HCT116 (cell line): ENCODE measurements at places on chromosomes 1 and 21.

- DNase-seq: no peak
Measured at GRCh38 chr1:154342836-154343472, 17.6 kb downstream of the ATP8B2 start.

DNA sequence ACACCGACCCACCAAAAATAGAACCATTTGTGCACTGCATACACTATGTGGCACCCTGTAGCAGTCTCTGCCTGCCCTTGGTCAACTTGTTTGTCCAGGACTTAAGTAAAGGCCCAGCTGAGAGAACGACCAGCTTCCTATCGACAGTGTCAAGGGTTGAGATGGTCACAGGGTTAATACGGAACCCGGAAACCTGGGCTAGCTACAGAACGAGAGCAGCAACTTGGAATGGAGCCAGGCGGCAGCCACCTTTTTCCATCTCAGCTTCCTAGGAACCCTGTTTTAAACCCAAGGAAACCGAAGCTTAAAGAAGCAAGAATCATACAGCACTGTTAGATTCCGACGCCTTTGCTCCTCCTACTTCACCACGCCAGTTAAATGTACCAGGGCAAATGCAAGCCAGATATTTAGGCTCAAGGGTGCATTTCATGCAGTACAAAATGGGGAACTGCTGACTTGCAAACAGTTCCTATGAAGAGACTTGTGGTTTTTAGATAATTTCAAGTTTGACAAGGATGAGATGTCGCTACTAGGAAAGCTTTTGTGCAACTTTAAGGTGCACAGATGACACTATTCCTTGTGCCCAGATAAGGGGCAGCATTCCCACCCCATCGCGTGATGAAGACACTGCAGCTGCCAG, 35.5 kb downstream of the SLC66A1 start:
- DNase-seq: no peak

- DNase-seq: no peak
Measured at GRCh38 chr1:41764656-41765055, 154.1 kb downstream of the HIVEP3 start.

DNA sequence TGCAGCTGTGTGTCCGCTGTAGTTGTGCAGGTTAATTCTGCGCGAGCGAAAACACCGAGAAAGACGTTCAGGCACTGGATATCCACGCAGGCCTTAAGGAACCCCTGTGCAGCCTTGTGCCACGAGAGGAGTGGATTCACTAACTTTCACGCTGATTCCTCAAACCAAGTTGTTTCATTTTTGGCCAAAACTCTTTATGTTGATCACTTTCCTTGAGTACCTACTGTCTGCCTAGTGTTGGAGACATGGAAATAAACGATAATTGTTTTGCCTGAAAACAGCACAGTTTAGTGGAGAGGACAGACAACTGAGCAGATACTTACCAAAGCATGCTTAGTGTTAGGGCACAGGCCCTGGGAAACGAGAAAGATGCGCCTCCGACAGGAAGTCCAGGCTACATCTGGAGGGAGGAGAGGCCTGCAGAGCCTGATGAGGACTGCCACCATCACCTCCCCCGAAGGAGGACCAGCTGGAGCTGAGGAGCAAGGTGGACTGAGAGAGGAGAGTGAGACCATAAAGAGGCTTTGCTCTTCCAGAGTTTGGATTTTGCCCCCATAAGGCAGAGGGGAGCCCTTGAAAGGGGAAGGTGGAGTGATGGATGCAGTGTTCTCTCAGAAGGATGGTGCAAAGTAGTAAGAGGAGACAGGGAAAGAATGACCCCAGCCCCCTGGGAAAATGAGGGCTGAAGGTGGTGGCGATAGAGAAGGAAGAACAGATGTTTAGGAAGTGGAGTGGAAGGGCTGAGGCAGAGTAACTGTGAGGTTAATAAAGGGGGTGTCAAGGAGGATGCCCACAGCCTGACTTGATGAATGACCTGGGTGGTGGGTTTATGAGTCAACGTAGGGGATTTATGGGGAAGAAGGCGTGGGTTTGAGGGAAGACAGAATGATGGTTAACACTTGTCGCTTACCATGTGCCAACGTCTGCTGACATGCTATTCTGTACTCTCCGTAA, 956 bp upstream of the SCAF4 start:
- no peak for DNase-seq

- no peak for DNase-seq
Measured at GRCh38 chr21:44090325-44090724, 16.9 kb upstream of the PWP2 start.

GRCh38 chr21:36052860-36053714, 7.2 kb downstream of the SETD4 start:
- no peak for DNase-seq

DNA sequence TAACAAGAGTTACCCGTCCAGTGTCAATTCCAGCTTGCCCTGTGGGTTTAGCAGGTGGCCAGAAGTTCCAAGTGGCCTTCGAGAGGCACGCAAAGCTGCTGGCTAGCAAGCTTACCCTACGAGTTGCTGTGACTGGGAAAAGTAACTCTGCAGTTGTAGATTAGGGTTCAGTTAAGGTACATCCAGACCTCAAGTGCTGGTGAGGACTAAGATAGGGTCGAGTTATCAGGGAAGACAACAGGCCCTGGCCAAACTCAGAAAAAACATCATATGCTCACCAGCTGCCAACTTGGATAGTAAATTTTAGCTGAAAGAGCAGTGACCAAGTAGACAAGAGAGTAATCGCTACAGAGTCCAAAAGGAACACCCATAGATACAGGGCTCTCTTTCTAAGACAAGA, 27.7 kb upstream of the LRRC7 start:
- DNase-seq: no peak

DNA sequence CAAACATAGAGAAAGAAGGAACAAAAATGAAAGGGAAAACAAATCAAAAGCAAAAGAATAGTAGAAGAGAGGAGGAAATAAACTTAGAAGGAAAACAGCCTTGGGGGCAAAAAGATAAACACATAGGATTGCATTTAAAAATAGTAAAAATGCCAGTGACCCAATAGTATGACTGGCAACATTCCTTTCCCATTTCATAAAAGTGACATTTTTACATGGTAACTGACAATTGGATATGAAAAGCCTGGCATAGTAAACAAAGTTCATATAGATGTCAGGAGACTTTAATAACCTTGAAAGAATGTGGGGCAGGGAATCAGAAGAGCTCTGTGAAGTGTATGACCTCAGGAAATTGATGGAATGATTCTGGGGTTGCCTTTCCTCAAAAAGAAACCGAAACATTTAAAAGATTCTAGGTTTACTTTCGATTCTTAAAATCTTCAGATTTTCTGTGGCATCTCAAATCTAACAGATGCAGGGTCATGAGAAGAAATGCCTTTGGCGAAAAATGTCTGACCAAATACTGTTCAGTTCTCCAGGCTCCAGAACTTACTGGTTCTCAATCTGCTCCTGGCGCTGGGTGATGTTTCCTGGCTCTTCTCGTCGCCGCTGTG, 33.7 kb downstream of the SPTA1 start:
- DNase-seq: no peak

- DNase-seq: no peak
Measured at GRCh38 chr1:21508580-21509350, 458 bp upstream of the ALPL start.

- no peak for DNase-seq
Measured at GRCh38 chr1:95793893-95794292, 559.9 kb downstream of the RWDD3 start.

DNA sequence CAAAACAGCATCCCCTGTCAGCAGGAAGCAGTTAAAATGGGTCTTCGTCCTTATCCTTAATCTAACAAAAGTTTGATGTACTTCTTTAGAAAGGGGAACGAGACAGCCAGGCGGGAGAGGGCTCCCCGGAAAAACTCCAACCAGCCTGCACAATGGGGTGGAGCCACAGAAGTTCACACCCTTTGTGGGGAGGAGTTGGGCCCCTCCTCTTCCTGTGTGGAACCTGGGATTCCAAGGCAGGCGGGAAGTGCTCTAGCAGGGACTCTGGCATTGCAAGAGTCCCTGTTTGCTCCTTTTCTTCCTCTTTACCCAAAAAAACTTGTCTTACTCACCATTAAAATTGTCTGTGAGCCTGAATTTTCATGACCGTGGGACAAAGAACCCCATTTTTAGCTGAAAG, 47.7 kb downstream of the FCRL5 start:
- no peak for DNase-seq

DNA sequence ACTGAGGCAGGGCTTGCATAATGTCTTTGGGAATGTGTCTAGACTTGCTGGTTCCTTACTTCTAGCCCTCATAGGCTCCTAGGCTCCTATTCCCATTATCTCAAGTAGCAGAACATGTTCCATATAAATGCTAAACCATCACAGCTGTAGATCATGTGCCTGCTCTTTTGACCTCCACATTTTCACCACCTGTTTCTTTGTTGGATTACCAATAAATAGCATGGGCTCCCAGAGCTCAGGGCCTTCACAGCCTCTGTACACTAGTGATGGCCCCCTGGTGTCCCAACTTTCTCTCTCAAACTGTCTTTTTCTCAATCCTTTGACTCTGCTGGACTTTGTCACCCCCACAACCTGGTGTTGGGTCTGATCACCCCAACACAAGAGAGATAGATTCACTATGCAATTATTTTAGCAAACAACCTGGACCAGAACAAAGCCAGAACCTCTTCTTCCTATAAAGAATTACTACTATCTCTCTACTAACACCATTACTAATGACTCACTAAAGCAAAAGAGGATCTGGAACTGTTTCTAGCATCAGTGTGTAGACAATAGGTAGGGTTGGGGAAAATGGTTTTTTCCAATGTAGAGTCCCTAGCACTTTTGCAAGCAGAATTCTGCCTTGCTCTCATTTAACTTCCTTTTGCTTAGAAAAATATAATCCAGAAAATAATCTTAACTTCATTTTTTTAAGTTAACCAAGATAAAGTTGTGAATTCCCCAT, 51.7 kb downstream of the WLS start:
- DNase-seq: no peak

DNA sequence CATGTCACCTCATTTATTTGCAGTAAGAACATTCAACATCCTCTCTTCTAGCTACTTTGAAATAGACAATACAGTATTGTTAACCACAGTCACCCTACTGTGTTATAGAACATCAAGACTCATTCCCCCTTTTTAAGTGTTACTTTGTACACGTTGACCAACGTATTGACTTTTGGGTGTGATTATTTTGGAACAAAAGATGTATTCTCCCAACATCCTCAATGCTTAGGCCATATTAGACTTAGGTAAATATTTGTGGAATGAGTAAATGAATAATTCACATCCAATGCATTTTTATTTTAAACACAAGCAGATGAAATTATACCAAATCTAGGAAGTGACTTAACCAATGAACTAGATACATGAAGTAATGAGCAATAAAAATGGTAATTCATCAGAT, 296.6 kb downstream of the CHRM3 start:
- DNase-seq: no peak

DNA sequence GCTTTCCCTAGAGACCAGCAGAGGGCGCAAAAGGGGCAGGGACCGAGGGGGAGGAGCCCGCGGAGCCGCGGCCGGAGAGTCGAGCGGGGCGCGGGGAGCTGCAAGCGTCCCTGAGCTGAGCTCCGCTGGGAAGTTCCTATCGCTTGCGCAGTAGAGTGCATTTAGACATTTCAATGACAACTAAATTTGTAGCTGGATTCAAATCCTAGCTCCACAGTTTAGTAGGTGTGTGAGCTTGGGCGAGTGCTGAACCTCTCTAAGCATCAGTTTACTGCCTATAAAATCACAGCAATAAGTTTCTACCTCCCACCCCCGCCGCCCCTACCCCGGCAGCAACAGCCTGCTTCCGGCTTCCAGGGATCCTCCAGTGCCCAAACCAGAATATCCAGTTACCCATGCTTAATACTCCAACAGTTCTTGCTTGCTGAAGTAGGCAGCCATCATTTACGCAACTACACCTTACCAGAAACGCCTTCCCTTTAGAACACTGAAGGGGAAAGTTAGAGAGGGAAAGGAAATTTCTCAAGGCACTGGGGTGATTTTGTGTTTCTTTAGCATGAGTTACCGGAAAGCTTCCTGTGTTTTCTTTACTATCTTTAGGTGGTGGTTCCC, 9.1 kb downstream of the TLR5 start:
- peak; percentile 74 for DNase-seq

DNA sequence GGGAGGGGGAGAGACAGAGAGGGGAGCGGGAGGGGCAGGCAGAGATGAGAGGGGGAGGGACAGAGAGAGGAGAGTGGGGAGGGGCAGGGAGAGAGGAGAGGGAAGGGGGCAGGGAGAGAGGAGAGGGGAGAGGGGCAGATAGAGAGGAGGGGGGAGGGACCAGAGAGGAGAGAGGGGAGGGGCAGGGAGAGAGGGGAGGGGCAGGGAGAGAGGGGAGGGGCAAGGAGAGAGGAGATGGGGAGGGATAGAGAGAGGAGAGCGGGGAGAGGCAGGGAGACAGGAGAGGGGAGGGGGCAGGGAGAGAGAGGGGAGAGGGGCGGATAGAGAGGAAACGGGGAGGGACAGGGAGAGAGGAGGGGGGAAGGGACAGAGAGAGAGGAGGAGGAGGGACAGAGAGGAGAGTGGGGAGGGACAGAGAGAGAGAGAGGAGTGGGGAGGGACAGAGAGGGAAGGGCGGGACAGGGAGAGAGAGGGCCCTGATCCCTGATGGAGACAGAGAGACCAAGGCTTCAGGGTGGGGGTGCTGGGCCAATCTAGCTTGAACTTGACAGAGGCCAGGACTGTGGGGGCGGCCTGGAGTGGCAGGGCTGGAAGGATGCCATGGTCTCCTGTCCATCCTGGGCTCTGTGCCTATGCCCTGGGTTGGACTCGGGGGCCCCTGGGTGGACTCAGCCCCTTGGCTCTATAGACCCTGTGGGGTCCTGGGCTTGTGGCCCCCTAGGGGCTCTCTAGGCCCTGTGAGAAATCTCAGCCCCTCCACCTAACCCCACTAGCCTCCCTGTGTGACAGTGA, 43.6 kb downstream of the DMRTB1 start:
- no peak for DNase-seq

GRCh38 chr1:243461700-243462099, 205.9 kb downstream of the SDCCAG8 start:
- DNase-seq: no peak
